ENCODE measurements at places on chromosomes 7 and 10.

- H3K36me3 ChIP-seq: no peaks in the 10 kb centered on the region
- no peak overlapping the region for H3K27ac ChIP-seq
Observed at GRCh38 chr10:50211670-50212069, 39.6 kb downstream of the ASAH2 start.

- no peak overlapping the region for H3K4me3 ChIP-seq
- peaks cover 10% of the 10 kb centered on the region for H3K36me3 ChIP-seq
- DNase-seq: no peak
- H3K4me1 ChIP-seq: peaks cover 4% of the 10 kb centered on the region
Observed at GRCh38 chr10:77835669-77836086, 90.9 kb downstream of the DLG5 start.

- H3K27me3 ChIP-seq: no peaks in the 10 kb centered on the region
- H3K4me3 ChIP-seq: no peak overlapping the region
- no peaks in the 10 kb centered on the region for H3K4me1 ChIP-seq
- H3K36me3 ChIP-seq: no peaks in the 10 kb centered on the region
Observed at GRCh38 chr10:124521429-124521871, 59.8 kb downstream of the LHPP start.

- no peak for DNase-seq
- peaks cover 1% of the 10 kb centered on the region for H3K4me1 ChIP-seq
- H3K27ac ChIP-seq: no peak overlapping the region
- H3K36me3 ChIP-seq: no peaks in the 10 kb centered on the region
- no peak overlapping the region for H3K4me3 ChIP-seq
Observed at GRCh38 chr7:114629762-114630161, 215.1 kb downstream of the FOXP2 start.
